Bone marrow (tissue), 2 donors: ENCODE measurements at places on chromosomes 7 and 10.

- no peak for DNase-seq
These were observed 18.7 kb upstream of the SLF2 start for GRCh38 chr10:100894033-100894432.

- DNase-seq: no peak
These were observed 1013.8 kb upstream of the MBL2 start for GRCh38 chr10:53786236-53786900.

- no peak for DNase-seq
These were observed 16.2 kb downstream of the CHST3 start for GRCh38 chr10:71980181-71981014.

DNA sequence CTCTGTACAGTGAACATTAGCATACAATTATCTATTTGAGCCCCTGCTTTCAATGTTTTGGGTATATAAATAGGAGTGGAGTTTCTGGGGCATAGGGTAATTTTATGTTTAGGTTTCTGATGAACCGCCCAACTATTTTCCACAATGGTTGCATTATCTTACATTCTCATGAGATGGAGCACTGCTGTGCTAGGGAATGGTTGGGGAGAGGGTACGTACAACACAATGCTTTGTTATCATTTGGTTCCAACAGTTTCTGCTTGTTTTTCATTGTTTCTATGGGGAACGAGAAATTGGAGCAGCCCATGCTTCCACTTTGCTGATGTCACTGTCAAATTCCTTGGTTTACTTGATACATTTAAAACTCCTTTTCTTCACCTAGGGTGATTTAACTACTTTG is 1115.3 kb downstream of the REEP3 start:
- DNase-seq: no peak

DNA sequence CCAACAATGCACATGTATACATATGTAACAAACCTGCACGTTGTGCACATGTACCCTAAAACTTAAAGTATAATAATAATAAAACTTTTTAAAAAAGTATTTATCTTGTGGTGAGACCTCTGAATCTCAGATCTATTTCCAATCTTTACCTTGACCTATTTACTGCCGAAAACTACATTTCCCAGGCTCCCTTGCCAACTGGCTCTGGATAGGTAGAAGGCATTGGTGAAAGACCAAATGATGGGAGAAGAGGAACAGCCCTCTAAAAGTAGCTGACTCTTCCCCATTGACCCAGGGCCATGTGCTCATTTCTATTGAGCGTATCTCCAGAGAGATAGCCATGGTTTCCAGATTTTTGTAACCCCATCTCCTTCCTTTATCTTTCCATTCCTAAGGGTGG is 247.4 kb downstream of the GPAM start:
- DNase-seq: no peak

- DNase-seq: no peak
These were observed 683 bp downstream of the MACROH2A2 start for GRCh38 chr10:70053218-70053840.
